Astrocyte of the hippocampus (primary cell): ENCODE measurements at places on chromosomes 12 and 14.

DNA sequence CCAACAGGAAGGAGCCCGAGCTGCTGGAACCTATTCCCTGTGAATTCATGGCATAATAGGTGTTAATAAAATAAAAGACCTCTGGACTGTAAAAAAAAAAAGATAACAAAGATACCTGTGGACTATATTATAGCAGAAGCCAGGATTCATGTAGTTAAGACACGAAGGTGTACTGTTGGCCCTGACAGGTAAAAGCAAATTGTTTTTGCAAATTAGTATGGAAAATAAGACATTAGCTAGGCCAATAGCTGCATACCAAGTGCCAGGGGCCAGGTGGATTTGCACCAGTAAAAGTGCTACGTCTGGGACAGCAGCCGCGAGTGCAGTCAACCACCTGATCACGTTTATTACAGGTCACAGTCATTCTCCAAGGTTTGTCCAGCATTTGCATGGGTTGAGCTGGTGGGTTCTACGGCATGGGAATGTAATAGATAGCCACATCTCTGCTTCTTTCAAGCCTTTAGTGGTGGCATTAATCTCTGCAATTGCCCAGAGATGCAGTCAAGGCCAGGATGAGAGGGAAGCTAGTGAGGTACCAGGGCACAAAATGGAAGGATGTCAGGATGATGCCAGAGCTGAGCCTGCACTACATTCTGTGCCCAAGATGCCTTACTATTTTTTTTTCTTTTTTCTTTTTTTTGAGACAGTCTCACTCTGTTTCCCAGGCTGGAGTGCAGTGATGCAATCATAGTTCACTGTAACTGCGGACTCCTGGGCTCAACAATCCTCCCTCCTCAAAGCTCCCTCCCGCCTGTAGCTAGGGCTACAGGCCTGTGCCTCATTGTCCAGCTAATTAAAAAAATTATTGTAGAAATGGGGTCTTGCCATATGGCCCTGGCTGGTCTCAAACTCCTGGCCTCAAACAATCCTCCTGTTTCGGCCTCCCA lies 26.3 kb downstream of the TNFAIP2 start:
- no peak for DNase-seq

GRCh38 chr14:90521084-90521929 lies 124.5 kb downstream of the CALM1 start:
- peak; percentile 78 for DNase-seq

- no peak for DNase-seq
Measured at GRCh38 chr14:80522411-80522810, 311.1 kb upstream of the DIO2 start.

GRCh38 chr12:3732901-3733300 lies 20.0 kb downstream of the CRACR2A start:
- DNase-seq, result no peak

DNA sequence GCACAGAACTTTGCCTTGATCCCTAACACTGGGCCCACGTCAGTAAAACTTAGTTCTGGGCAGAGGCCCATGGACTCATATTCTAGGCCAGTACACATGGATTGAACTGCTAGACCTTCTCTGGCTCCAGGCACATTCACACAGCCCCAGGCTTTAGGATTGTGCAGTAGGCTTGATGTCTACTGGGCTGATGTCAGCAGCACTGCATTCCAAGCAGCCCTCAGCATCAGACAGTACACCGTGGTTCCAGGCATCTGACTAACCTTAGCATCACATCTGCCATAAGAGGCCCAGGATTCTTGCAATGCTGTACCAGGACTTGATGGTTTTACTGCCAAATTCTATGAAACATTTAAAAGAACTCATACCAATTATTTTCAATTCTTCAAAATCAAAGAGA lies 301.9 kb downstream of the CCER1 start:
- peak; percentile 11 for DNase-seq

- peak; percentile 67 for DNase-seq
Measured at GRCh38 chr12:70443062-70443673, 77.1 kb downstream of the KCNMB4 start.

- no peak for DNase-seq
Measured at GRCh38 chr14:34883954-34884353, 8.8 kb upstream of the BAZ1A start.

GRCh38 chr14:103703433-103704385 lies 11.5 kb downstream of the XRCC3 start:
- DNase-seq, result no peak

DNA sequence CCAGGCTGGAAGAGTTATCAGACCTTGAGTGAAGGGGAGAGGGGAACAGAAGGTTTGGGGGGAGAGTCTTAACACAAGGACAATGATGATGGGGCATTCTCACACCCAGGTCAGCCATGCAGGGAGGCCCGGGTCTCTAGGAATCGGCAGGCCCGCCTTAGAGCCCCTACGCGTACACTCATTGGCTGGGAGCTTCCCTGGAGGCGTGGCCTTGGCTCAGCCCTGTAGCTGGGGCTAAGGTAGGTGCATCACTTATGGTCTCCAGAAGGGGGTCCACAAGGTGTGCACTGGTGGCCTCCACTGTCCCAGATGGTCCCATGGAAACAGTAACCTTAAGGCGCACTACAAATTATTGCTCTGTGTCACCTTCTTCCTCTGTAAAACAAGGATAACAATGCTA lies 660.1 kb downstream of the MED13L start:
- no peak for DNase-seq

DNA sequence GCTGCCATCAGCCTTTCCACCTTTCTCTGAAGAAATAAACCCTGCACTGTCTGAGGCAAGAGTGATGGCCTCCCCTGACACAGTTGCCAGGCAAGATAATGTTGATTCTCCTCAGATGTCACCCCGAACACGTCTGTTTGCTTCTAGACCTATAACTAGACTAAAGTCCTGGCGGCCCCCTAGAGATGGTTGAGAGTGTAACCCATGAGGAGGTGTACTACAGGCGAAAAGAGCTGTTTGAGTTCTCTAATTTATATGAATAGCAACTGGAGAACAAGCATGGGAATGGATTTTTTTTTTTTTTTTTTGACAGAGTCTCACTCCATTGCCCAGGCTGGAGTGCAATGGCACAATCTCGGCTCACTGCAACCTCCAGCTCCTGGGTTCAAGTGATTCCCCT lies 33.0 kb upstream of the ATF7IP start:
- no peak for DNase-seq

- DNase-seq, result peak; percentile 72
Measured at GRCh38 chr14:72888636-72889201, 5.2 kb downstream of the DPF3 start.
